ENCODE measurements at places on chromosomes 4 and X. TPM values are rescaled to one million over a fixed set of nuclear protein-coding genes. Genes with fewer than 3 reads are reported as not detected.

GRCh38 chr4:47930971-47931804 lies 16.8 kb upstream of the NFXL1 start:
- no peak overlapping the region for H3K4me3 ChIP-seq
- DNase-seq, result no peak
- H3K27ac ChIP-seq, result no peak overlapping the region
- H3K36me3 ChIP-seq, result no peaks in the 10 kb centered on the region
- H3K27me3 ChIP-seq, result peaks cover 6% of the 10 kb centered on the region

DNA sequence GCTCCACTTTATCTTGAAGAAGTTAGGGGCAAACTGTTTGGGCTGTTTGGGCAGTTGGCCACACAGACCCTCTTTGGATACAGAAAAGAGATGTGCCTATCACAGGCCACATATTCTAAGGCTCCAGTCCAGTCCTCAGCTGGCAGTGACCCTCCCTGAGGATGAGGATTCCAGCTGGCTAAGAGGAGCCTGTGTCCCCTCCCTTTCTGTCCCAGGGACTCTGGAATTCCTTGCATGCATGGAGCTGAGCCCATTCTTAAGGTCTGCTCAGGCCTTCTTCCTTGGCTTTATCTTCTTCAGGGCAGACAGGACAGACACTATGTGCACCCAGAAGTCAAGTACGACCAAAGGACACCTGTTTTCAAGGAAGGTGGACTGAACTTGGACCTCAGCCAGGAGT lies 23.8 kb upstream of the GK2 start:
- no peak overlapping the region for H3K27ac ChIP-seq
- no peaks in the 10 kb centered on the region for H3K4me1 ChIP-seq
- DNase-seq, result no peak
- no peaks in the 10 kb centered on the region for H3K27me3 ChIP-seq
- no peaks in the 10 kb centered on the region for H3K36me3 ChIP-seq

GRCh38 chr4:97353876-97354275 lies 789.4 kb downstream of the STPG2 start:
- H3K27ac ChIP-seq, result no peak overlapping the region
- no peak overlapping the region for H3K4me3 ChIP-seq
- no peak for DNase-seq
- H3K27me3 ChIP-seq, result no peaks in the 10 kb centered on the region

Gene THAP9
- 4.4 TPM for total RNA-seq

Gene RBM46
- total RNA-seq, result not detected

Gene IDUA
- 11.8 TPM for total RNA-seq

Gene VSIG1
- 0.25 TPM for total RNA-seq

Measured in activated T-cell treated with anti-CD3 and anti-CD28 coated beads, Interleukin-2, amount 50 U/mL, for 72 hours (primary cell).